Activated naive CD8-positive, alpha-beta T cell treated with anti-CD3 and anti-CD28 coated beads for 36 hours (primary cell): ENCODE measurements at places on chromosomes 2 and 18. TPM values are rescaled to one million over a fixed set of nuclear protein-coding genes. Genes with fewer than 3 reads are reported as not detected.
A peak's percentile ranks its signal among the peaks of the same experiment; 100 is the strongest.

BCL11A gene
- total RNA-seq: 1.6 TPM

ZNF519 gene
- total RNA-seq: 13.5 TPM

PLB1 gene
- 1.4 TPM for total RNA-seq

NOSTRIN gene
- total RNA-seq: not detected

FAM237A gene
- not detected for total RNA-seq

CIDEA gene
- total RNA-seq: not detected

PLCL1 gene
- total RNA-seq: 0.23 TPM

DNA sequence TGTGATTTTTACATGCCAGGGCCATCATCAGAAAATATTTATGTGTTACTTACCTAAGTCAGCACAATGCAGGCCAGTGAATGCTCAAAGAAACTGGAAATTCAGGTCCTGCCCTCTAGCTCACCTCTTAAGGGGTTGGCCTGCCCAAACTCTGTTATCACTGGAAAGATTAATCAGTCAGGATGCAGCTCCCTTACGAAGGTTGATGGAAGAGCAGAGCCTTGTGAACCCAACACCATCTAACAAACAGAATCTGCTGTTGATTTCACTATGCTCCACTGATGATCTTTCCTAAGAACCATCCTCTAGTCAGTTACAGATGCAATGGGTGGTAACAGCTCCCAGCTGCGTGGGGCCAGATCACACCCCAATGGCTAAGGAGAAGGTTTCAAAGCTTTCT, 38.2 kb downstream of the SOX11 start:
- no peaks in the 10 kb centered on the region for H3K36me3 ChIP-seq
- DNase-seq: no peak
- H3K27ac ChIP-seq: no peak overlapping the region
- no peak overlapping the region for H3K4me3 ChIP-seq
- peaks cover 15% of the 10 kb centered on the region for H3K27me3 ChIP-seq

DNA sequence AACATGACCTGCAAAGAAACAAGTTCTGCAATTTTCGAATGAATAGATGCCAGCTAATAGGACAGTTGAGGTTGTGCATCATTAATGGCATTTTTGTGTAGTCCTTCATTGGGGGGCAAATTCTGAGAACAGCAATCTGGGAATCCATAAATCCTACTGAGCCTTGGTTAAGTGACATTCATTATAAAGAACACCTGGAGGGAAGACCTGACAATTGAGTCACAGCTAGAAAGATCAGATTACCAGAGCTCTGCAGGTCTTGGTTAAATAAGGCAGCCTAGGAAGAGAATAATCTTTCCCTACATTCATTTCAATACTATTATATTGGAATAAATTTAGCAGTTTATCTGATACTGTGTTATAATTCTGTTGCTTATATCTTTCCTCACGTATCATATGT, 14.3 kb downstream of the KCNH7 start:
- H3K27ac ChIP-seq: no peak overlapping the region
- H3K27me3 ChIP-seq: no peaks in the 10 kb centered on the region
- DNase-seq: no peak

DNA sequence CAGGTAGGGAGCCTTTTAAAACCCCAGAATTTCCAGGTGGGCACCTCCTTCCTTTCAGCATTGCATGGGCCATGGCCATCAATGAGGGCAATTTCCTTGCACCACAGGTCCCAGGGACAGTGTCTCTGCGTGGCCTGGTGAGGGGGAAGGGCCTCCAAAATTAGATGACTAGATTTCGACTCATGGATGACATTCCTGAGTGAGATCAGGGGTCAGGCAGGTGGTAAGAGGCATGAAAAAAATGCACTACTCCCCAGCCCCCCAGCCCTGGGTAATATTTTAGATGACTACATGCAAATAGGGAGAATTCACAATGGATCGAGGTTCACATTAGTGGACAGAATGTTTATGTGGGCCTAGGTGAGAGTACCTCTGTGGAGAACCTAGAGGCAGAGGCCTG, 19.0 kb upstream of the IGFBP5 start:
- no peaks in the 10 kb centered on the region for H3K4me1 ChIP-seq
- H3K36me3 ChIP-seq: no peaks in the 10 kb centered on the region
- H3K27ac ChIP-seq: no peak overlapping the region

DNA sequence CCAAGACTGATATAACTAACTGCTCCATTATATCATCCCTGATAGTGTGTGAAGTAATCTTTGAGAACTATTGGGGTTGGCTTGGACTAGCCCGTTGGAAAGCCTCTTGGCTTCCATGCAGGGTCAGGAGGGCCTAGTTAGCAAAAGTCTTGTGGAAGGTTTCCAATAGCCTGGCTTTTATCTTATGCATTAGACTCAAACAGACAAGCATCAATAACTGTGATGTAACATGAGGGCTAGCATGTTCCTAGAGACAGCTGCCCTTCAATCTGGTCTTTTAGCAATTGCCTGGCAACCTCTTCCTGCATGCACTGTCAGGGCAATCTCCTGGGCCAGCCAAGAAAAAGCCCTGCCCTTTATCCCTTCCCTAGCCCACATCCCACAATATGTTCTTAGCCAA, 18.2 kb downstream of the SLC8A1 start:
- no peak for DNase-seq
- peaks cover 3% of the 10 kb centered on the region for H3K27me3 ChIP-seq
- H3K4me1 ChIP-seq: no peaks in the 10 kb centered on the region

DNA sequence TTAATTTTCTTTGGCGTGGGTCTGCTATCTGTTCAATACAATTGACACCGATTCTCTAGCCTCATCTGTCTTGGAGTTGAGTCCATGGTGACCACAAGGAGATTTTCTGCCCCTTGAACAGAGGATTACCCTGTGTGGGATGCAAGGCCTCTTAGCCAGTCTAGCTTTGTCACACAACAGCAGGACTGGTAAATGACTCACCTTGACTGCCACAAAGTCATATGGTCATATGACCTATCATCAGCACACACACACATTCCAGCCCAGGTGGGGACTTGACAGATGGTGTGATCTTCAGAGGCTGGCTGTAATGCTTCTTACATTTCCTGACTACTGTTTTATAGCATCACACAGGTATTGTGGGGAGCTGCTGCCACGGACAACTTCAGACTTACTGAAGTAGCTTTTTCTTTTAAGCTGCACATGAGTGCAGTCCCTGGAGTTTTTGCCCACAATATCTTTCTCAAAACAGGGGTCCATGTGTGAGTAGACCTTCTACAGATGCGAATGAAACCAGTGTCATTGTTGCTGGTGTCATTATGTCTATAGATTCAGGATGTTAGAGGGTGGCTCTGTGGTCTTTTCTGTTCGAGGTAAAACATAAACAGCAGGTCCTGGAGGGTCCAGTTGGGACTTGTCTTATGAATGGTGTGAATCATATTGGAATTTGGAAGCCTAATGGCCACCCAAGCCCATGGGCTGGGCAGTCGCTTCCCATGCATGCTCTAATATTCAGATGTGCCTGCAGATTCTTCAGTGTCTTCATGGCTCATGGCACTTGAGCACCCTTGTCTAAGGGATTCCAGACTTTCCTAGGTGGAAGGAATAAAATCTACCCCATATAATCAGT, 18.6 kb upstream of the ACOXL start:
- no peaks in the 10 kb centered on the region for H3K36me3 ChIP-seq
- peak; percentile 13 for DNase-seq
- peaks cover 42% of the 10 kb centered on the region for H3K27me3 ChIP-seq
- peaks cover 3% of the 10 kb centered on the region for H3K4me1 ChIP-seq

- no peaks in the 10 kb centered on the region for H3K4me1 ChIP-seq
- no peak overlapping the region for H3K4me3 ChIP-seq
- no peak for DNase-seq
- H3K36me3 ChIP-seq: peaks cover 38% of the 10 kb centered on the region
- no peaks in the 10 kb centered on the region for H3K27me3 ChIP-seq
Observed at GRCh38 chr2:15605721-15606120, 14.1 kb downstream of the DDX1 start.

GRCh38 chr18:44258086-44258485, 422.6 kb upstream of the SETBP1 start:
- no peak overlapping the region for H3K4me3 ChIP-seq
- H3K4me1 ChIP-seq: no peaks in the 10 kb centered on the region
- DNase-seq: no peak
- no peaks in the 10 kb centered on the region for H3K36me3 ChIP-seq
- no peak overlapping the region for H3K27ac ChIP-seq
- peaks cover 3% of the 10 kb centered on the region for H3K27me3 ChIP-seq

- DNase-seq: no peak
- H3K27me3 ChIP-seq: peaks cover 50% of the 10 kb centered on the region
- H3K36me3 ChIP-seq: no peaks in the 10 kb centered on the region
- no peak overlapping the region for H3K27ac ChIP-seq
- H3K4me1 ChIP-seq: peaks cover 24% of the 10 kb centered on the region
Observed at GRCh38 chr18:62332964-62333695, 8.0 kb downstream of the TNFRSF11A start.

DNA sequence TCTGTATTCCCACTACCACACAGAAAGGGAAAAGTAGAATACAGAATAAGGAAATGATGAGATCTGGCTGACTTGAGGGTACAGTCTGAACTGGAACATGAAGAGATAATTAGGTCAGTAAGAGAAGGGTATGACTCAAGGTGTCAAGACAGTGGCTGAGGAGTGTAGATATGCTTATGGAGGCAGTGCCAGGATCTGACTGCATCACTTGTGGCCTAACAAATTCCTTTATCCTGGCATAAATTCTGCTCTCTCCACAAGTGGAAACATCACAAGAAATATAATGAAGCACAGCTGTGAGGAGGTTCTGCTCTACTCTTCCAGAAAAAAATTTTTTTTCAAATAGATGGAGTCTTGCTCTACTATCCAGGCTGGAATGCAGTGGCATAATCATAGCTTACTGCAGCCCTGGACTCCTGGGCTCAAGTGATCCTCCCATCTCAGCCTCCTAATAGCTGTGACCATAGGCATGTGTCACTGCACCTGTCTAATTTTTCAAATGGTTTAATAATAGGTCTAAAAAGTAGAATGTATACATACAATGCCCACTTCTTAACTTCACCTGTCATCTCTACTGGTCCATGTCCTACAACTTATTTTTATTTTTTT, 85.3 kb downstream of the C2orf74 start:
- peaks cover 11% of the 10 kb centered on the region for H3K36me3 ChIP-seq
- H3K27ac ChIP-seq: no peak overlapping the region
- H3K27me3 ChIP-seq: no peaks in the 10 kb centered on the region
- no peak overlapping the region for H3K4me3 ChIP-seq
- no peaks in the 10 kb centered on the region for H3K4me1 ChIP-seq

DNA sequence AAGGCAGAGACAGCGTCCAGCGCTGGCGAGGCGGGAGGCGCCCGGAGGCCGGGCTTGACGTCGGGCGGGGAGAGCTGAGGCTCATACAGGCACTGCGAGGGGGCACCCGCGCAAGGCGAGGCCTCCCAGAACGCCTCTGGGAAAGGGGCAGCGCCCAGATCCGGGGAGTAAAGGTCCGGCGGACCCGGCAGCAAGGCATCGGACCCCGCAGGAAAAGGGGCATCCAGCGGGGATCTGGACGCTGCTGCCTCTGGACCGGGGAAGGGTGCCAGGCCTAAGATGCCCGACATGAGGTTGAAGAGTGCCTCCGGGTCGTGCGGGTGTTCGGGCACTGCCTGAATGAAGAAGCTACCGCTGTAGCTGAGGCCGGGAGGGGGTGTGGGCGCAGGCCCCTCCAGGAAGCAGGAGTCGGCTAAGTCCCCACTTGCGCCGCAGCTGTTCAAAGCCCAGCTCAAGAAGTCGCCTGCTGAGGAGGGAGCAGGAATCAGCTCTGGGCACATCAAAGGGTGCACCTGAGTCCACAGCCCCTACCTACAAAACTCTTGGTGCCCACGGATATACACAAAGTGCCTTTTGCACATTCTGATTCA, 937 bp downstream of the EGR4 start:
- peak; percentile 5 for DNase-seq
- H3K27me3 ChIP-seq: peaks cover 79% of the 10 kb centered on the region
- H3K36me3 ChIP-seq: no peaks in the 10 kb centered on the region
- no peak overlapping the region for H3K27ac ChIP-seq

DNA sequence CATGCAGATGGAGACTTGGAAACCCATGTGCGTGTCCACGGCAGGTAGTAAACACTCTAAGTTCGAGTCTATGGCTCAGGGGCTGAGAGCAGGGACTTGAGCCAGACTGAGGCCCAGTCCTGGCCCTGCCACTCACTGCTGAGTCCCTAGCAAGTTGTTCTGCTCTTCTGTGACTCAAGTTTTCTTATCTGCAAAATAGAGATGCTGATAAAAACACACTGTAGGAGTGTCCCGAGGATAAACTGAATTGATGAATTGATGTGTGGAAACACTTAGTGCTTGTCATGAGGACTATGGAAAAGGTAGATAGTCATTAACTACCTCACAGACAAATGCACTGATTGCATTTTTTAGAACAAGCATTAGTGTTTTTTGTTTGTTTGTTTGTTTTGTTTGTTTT, 73.2 kb downstream of the BOLA3 start:
- no peaks in the 10 kb centered on the region for H3K27me3 ChIP-seq
- peaks cover 23% of the 10 kb centered on the region for H3K36me3 ChIP-seq
- no peak for DNase-seq
- H3K27ac ChIP-seq: no peak overlapping the region
- H3K4me1 ChIP-seq: peaks cover 13% of the 10 kb centered on the region
- H3K4me3 ChIP-seq: no peak overlapping the region

DNA sequence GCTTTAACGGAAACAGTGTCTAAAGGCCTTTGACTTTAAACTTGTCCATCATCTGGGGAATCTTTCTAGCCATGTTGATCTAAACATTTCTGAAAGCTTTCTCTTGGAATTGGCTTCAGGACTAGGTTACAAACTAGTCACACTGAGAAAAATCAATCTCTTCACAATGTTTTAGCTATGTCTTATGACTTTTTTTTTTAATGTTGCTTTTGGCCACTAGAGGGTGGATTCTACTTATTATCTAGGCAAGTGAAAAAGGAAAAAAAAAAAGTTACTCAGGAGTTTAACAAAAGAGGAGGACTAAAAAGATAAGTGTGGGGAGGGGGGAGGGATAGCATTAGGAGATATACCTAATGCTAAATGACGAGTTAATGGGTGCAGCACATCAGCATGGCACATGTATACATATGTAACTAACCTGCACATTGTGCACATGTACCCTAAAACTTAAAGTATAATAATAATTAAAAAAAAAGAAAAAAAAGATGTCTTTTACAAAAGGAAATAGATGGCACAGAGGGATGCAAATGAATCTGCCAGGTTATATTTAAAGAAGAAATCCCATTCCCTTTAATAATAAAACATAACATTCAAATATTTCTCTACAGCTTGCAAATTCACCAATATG, 160.4 kb upstream of the PID1 start:
- no peak overlapping the region for H3K4me3 ChIP-seq
- peaks cover 6% of the 10 kb centered on the region for H3K27me3 ChIP-seq
- no peaks in the 10 kb centered on the region for H3K4me1 ChIP-seq
- H3K36me3 ChIP-seq: no peaks in the 10 kb centered on the region
- no peak overlapping the region for H3K27ac ChIP-seq

- no peak overlapping the region for H3K4me3 ChIP-seq
- DNase-seq: no peak
- H3K27ac ChIP-seq: no peak overlapping the region
- H3K36me3 ChIP-seq: no peaks in the 10 kb centered on the region
Observed at GRCh38 chr2:74253306-74253970, 55.0 kb downstream of the MTHFD2 start.

- H3K27ac ChIP-seq: no peak overlapping the region
- no peak overlapping the region for H3K4me3 ChIP-seq
- no peaks in the 10 kb centered on the region for H3K27me3 ChIP-seq
Observed at GRCh38 chr2:190431907-190432306, 23.8 kb downstream of the MFSD6 start.
